ENCODE measurements at places on chromosomes 7 and 10. TPM values are rescaled to one million over a fixed set of nuclear protein-coding genes. Genes with fewer than 3 reads are reported as not detected.

- peak; percentile 81 for ATAC-seq
Observed at GRCh38 chr7:44145969-44146911, 5.1 kb upstream of the MYL7 start.

- ATAC-seq = no peak
Observed at GRCh38 chr7:21104124-21104500, 317.4 kb upstream of the SP8 start.

RBM17 gene
- 42.3 TPM for total RNA-seq

DNA sequence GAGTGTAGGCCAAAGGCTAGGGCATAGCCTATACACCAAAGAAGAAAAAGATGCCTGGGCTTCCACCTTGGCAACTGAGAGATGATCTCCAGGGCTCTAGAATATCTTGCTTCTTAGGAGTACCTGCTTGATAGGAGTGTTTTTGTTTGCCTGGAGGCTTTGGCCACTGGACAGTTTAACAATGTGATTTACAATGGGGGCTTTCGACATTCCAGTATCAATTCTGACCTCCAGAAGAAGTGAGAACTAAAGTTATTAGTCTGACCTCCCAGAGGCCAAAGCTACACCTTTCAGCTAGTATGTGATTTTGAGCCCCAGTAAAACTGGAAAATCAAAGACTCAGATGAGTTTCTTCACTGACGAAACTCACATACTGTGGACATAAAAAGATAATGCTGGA, 96.1 kb downstream of the JMJD1C start:
- ATAC-seq = no peak

DNA sequence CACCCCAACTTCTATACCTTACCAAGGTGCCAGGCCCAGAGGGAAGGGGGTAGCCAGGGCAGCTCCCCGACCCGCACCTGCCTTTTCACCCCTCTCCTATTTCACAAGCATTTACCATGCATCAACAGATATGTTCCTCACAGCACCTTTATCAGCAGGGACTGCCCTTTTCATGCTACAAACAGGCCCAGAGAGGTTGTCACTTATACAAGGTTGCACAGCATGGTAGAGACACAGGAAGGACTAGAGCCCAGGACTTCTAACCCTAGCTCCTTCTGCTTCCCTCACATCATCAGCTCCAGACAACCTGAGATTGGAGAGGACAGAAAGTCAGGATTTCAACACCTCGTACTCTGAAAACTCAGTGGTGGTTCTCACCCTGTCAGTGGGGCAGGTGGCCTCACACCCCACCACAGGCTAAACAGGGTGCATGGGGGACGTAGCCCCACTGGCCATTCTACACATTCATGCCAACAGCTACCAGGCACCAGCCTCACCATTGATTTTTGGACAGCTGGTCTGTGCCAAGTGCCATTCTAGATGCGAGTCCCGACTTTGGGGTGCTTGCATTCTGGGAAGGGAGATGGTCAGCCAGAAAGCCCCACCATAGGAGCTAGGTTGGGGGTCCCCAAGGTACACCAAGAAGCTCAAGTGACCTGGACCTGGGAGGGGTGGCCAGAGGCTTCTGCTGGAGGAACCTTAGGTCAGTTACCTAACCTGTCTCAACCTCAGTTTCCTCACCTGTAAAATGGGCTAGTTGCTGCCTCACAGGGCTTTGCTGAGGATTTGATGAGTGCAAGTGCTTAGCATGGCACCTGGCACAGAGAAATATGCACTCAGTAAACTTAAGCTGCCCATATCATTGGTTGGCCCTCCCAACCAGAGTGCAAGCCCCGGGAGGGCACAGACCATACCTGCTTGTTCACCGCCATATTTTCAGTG, 38.4 kb downstream of the CHST3 start:
- ATAC-seq = no peak

PSMG3 gene
- total RNA-seq = 44.2 TPM

PGAM2 gene
- not detected for total RNA-seq

DNA sequence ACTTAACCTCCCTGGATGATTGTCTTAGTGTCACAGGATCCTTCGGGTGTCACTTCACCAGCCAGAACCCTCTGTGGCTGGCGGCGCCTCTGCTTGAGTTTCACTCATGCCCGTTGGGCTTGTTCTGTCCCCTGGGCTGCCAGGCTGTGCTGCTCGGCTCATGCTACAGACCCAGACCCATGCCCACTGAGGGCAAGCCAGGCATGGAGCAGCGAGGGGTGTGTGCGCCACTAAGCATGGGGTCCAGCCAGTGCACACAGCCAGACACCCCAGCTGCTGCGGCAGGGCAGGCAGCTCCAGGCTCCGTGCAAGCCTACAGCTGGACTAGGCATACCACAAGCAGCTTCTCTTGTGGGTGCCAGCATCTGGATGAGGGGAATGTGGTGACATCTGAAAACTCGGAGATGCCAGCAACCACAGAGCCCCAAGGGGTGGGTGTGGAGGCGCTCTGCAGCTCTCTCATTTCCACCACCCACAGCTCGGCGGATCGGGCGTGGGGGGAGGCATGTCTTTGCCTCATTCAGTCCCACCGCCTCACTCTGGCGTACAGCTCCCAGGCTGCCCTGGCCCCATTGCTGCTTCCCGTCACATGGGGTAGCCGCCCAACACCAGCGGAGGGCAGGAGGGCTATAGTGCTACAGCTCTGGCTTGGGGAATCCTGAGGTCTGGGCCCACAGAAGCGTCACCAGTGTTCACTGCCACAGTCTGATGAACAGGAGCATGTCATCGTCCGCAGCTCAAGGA, 269.6 kb upstream of the LRGUK start:
- ATAC-seq = no peak

- ATAC-seq = no peak
Observed at GRCh38 chr7:154167807-154168206, 115.6 kb downstream of the DPP6 start.

CCL26 gene
- total RNA-seq = not detected

ZCCHC24 gene
- 32.2 TPM for total RNA-seq

DNA sequence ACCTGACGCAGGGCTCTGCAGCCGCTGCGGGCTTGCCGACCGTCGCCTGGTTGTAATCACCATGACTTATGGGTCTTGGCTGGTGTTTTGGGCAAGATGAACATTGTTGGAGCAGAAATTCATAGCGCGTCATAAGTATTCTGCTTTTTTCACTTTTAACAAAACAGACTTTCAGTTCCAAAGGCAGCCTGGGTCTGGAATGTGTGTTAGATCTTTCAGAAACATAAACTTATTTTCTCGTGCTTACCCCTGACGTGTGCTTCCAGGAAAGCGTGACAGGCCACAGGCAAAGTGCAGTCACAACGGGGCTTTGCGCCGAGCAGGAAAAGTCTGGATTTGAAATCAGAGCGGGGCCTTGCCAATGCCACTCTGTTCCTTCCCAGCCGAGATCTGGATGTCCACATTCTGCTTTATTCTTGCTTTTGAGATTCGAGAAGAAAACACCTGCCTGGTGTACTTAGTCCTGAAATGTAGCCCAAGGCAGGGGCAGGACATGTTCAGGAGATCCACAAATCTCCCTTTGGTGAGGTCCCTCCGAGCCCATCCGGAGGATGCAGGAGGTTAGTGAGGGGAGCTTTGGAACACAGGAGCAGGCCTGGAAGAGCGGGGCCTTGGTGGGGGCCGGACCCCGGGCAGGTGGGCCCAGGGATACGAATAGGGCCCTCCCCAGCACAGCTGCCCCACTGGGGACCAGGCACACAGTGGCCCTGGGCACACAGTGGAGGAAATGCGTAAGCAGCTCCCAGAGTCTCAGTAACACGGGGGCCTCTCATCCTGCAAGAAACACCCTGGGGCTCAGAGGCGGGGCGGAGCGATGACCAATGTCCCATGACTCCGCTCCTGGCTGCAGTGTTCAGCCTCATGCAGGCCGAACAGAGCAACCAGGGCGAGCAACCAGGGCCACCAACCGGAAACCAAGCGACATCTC, 49.5 kb upstream of the EBF3 start:
- ATAC-seq = peak; percentile 42

DNA sequence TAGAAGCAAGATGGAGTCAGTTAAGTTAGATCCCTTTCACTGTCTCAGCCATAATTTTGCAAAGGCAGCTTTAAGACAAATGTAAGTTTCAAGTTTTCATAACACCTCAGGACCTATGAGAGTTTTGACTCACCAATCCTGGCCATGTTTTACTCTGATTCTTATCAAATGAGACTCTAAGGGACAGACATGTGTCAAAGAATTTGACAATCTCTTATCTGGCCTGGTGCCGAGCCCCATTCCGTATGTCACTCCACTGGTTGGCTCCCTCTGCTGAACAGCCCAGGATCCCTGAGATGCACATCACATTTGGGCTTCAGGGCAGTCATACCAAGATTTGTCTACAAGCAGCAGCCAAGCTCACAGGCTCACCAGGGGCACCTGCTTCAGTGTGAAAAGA, 187.6 kb upstream of the STK17A start:
- no peak for ATAC-seq

DNA sequence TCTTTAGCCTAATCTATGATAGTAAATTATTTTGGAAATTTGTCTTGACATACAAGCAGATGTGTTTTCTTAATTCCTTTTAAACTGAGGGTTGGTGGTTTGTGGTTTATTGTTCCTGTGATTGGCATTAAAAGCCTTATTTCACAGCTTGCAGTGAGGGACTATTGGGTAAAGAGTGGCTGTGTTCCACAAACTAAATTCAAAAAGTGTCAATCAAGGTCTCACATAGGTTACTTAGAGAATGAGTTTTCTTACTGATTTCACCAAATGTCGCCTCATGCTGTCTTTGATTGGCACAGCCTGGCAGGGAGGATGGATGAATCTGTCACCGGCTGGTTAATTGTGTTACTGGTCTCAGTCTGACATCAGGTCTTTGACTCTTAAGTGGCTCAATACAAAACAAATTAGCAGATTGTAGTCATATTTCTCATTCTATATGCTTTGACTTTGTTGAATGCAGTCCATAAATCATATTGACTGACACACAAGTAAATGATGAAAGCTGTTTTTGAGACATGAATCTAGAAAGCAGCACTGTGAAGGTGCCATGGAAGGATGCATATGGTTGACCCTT, 66.8 kb upstream of the CYP26C1 start:
- ATAC-seq = no peak

- ATAC-seq = no peak
Observed at GRCh38 chr7:150851492-150852370, 586 bp upstream of the AOC1 start.

- no peak for ATAC-seq
Observed at GRCh38 chr7:129126314-129126713, 18.2 kb upstream of the TSPAN33 start.

GRCh38 chr7:133534816-133535215, 281.9 kb downstream of the EXOC4 start:
- no peak for ATAC-seq

SPDYE6 gene
- 8.2 TPM for total RNA-seq

MMRN2 gene
- 1.9 TPM for total RNA-seq

DNA sequence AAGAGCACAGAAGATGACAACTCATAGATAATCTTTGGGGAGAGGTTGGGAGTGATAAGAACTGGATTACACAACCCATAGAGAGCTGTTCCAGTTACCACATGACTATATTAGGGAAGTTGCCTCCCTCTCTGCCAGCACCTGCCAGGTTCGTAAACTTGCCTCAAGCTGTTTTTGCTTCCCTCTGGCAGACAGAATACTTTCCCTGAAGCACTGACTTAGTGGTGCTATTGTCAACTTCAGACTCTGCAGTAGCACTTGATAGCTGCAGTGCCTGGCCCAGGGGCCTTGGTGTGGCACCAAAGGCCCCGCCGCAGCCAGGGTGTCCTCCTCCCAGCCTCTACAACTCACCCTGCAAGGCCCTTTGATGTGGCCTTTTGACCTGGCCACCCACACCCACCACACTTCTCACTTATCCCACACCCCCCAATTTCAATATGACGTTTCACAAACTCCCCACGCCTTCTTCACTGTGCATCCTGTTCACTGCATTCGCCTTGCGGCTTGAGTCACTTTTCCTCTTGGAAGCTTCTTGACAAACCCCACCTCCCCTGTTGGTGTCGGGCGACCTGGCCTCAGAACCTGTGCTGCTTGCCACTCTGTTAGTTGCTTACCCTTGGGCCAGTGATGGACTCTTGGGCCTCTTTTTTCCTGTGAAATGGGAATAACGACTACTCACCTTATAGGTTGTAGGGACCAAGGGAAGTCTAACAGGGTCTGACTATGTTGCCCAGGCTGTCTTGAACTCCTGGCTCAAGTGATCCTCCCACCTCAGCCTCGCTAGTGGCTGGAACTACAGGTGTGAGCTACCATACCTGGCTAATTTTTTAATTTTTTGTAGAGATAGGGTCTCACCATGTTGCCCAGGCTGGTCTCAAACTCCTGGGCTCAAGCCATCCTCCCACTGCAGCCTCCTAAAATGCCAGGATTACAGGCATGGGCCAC, 50.2 kb upstream of the PODXL start:
- peak; percentile 74 for ATAC-seq

- ATAC-seq = no peak
Observed at GRCh38 chr7:144936314-144936713, 100.5 kb upstream of the TPK1 start.

GRCh38 chr10:42112331-42113157, 525.8 kb downstream of the ZNF33B start:
- no peak for ATAC-seq

WDR11 gene
- 31.3 TPM for total RNA-seq

DNA sequence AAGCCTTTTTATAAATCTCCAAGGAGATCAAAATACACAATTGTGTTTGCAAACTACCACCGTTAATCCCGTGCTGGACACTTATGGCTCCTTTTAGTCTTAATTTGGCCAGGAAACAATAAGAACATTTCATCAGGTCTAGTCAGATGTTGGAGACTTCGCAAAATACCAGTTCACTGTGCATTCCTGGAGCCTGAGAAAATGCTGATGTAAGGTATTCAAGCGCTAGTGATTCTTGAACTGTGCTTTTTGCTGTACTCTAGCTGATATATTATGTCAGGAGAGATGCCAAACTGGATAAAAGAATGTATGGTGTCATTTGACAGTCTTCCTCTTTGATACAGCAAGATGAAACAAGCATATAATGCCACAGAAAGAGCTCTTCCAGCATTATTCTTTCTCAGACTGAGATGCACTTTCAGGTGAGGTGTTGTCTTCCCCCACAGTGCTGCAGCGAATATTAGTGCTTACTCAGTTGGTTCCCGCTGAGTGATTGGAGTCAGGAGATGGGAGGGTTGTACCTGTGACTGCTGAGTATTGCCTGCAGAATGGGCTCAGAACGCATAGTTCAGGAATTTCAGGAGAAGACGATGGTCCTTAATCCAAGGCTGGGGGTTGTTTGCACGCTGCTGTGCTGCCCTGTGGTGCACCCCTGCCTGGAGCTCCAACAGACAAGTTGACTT, 59.2 kb downstream of the OGDH start:
- ATAC-seq = peak; percentile 87

SPDYE2 gene
- total RNA-seq = 3.2 TPM

DNA sequence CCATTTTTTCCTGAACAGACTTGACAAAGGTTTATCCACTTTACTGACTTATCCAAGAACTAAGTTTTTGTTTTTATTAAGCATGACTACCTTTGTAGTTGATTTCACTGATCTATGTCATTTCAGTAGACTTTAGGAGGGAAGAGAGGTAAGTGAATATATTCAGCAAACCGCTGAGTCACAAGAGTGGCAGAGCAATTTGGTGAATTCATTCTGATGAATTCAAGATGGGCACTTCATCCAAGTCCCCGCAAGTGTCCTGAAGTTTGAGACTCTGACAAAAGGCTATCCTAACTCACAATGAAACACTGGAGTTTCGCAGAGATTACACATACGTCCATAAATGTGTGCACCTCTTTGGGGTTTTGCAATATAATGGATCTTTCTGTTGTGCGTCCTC, 102.3 kb upstream of the RHEB start:
- ATAC-seq = no peak

GSTO2 gene
- 2.6 TPM for total RNA-seq

C7orf33 gene
- total RNA-seq = 0.14 TPM

DNAJC12 gene
- 90.9 TPM for total RNA-seq

- peak; percentile 8 for ATAC-seq
Observed at GRCh38 chr10:29725133-29725720, 90.5 kb upstream of the SVIL start.

ANXA8L1 gene
- 0.52 TPM for total RNA-seq

SLC13A1 gene
- total RNA-seq = not detected

Data from motor neuron (in vitro differentiated cells).